ENCODE measurements at places on chromosomes 6 and 20. TPM values are rescaled to one million over a fixed set of nuclear protein-coding genes. Genes with fewer than 3 reads are reported as not detected.

DNA sequence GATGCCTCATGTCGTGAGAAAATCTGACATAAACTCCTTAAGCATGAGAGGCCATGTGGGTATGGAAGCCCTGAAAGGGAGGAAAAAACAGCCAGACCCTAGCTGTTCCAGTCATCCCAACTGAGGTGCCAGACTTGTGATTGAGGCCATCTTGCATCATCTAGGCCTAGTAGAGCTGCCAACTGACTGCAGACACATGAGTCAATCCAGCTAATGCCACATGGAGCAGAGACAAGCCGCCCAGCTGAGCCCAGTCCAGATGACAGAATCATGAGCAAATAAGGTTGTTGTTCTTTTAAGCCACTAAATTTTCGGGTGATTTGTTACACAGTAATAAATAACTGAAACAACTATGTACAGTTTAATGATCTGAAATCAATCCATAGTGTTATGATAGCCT, 680.9 kb downstream of the MAFB start:
- no peak for DNase-seq

The MOG gene
- not detected for total RNA-seq

- DNase-seq: no peak
Observed at GRCh38 chr6:20538907-20539306, 4.7 kb downstream of the CDKAL1 start.

- DNase-seq: no peak
Observed at GRCh38 chr6:52361414-52361944, 472 bp upstream of the PAQR8 start.
